ENCODE measurements at places on chromosomes 6 and 20.
A peak's percentile ranks its signal among the peaks of the same experiment; 100 is the strongest.

DNA sequence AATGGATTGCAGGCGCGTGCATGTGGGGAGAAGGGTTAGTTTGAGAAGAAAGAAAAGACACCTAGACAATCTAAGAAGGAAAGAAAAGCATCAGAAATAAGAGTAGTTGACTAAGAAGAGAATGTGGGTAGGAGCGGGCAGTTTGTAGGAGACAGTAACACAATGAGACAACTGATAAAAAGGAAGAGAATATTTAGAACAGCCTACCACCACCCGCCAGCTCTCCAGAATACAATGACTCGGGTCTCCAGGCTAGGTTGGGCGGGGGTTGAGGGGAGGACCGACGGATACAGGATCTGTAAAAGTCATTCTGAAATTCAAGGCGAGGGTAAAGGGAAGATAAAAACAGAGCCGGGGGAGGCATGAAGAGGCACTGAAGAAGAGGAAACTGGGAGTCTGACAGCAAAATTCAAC is 712 bp downstream of the ABHD16A start:
- DNase-seq: no peak

- no peak for DNase-seq
Measured at GRCh38 chr6:134324766-134325165, 6.9 kb upstream of the SGK1 start.

GRCh38 chr20:57612436-57612835 is 7.8 kb downstream of the ZBP1 start:
- no peak for DNase-seq

DNA sequence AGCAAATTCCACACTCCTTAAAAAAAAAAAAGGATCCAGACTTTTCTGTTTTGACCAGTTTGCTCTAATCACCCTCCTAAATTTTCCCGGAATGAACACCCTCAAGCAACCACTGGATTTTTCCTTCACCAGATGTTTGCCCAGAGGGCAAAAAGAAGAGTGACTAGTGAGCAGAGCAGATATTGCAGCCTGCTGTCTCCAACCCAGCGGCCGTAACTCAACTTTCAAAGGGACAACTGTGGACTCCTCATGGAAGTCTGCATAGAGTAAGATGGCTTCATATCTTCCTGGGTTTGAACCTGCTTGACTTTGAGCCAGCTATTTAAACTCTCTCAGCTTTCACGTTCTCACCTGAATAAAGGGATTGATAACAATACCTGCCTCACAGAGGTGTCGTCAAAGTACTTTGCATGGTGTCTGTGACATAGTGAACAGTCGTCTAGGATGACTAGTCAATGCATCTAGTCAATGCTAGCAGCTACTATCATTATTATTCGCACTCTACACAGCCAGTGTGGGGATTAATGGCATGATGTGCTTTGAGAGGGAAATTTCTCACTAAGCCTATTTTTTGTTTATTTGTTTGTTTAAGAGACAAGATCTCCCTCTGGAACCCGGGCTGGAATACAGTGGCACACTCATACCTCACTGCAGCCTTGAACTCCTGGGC is 92.2 kb upstream of the HIVEP1 start:
- DNase-seq: no peak

DNA sequence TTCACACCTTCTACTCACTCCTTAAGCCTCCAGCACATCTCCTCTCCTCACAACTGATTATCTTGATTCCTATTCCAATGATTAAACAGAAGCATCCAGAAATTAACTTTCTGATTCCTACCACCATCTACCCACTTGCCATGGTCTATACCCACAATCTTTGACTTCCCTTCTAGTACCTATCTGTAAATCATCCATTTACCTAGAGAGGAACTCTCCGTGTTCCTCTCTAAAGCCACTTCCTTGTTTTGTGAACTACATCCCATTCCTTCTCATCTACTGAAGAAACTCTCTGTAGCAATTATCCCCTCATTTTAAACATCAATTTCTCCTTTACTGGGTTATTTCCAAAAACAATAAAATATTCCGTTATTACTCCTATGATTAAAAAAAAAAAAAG is 167.3 kb downstream of the ARHGAP18 start:
- DNase-seq: no peak

- DNase-seq: no peak
Measured at GRCh38 chr6:117327149-117328004, 62.0 kb downstream of the VGLL2 start.

GRCh38 chr20:53231061-53231460 is 258.9 kb downstream of the TSHZ2 start:
- no peak for DNase-seq

DNA sequence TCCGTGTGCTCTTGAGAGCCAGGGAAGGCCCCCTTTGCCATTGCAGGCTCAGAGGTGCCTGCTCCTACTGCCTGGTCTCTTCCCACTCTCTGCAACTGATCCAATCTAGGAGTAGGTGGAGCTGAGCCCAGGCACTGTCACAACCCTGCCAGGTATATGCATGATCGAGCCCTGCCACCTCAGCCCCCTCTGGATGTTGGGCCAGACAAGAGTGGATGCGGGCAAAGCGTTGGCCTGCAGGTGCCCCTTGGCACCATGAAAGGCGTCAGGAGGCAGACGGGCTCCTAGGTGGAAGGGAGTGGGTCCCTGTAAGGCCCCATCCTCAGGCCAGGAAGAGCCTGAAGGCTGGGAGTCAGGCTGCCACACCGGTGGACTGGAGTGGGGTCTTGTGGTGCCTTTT is 5.9 kb upstream of the OR14J1 start:
- DNase-seq: no peak

GRCh38 chr6:157453978-157454377 is 73.0 kb downstream of the ZDHHC14 start:
- no peak for DNase-seq

DNA sequence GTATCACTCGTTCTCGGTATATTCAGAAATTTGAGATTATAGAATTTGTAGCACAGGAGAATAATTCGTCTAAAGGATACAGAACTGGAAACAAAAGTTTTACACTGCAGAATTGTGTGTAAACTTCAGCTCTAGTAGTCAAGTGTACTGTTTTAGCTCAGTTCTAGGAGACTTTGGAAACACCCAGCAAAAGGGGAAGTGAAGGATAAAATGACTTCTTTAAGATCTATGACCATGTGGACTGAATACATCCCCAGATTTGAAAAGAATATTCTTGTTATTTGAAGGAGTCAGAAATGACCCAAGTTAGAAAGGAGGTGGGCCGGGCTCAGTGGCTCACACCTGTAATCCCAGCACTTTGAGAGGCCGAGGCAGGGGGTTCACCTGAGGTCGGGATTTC is 174.0 kb upstream of the FOXQ1 start:
- DNase-seq: no peak

DNA sequence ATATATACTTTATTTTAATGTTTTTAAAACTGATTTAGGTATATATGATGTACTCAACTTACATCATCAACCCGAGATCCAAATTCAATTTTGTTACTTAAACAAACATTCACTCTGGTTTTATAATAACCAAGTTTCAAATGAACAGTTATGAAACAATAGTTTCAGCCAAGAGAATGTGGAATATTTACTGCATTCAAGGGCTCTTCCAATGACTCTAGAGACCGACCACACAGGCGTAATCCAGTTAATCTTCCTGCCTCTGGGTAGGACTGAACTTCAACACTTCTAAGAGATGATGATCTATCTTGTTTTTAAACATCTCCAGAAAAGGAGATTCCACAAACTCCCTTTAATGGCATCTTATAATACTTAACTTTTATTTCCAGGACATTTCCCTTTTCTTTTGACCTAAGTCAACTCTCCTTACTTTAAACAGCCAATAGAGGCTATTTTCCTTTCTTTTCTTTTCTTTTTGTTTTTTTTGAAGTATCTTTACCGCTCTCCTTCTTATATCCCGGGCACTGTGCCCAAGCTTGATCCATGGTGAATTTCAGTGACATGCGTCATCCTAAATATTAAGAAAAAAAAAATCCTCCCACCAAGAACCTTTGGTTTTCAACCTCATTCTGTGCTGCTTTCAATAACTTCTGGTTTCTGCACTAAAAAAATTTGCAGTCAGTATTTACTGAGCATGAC is 110.1 kb downstream of the KIF13A start:
- DNase-seq: peak; percentile 89

DNA sequence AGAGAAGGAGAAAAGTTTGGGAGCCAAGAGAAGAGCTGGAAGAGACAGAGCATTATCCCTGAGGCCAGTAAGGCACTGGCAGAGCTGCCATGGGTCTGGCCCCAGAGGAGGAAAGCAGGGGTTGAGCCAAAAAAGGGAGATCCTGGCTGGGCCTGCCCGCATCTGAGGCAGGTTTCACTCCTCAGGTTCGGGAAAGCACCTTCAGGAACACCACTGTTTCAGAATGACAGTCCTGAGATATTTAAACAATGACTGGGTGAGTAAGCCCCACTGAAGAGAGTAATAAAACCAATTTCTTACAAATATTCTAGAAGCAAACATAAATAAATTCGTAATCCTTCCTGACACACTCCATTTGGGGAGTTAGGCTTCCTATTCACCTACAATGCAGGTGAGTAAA is 152.2 kb downstream of the BACH2 start:
- peak; percentile 74 for DNase-seq

- DNase-seq: no peak
Measured at GRCh38 chr6:43817192-43817591, 47.2 kb downstream of the VEGFA start.

DNA sequence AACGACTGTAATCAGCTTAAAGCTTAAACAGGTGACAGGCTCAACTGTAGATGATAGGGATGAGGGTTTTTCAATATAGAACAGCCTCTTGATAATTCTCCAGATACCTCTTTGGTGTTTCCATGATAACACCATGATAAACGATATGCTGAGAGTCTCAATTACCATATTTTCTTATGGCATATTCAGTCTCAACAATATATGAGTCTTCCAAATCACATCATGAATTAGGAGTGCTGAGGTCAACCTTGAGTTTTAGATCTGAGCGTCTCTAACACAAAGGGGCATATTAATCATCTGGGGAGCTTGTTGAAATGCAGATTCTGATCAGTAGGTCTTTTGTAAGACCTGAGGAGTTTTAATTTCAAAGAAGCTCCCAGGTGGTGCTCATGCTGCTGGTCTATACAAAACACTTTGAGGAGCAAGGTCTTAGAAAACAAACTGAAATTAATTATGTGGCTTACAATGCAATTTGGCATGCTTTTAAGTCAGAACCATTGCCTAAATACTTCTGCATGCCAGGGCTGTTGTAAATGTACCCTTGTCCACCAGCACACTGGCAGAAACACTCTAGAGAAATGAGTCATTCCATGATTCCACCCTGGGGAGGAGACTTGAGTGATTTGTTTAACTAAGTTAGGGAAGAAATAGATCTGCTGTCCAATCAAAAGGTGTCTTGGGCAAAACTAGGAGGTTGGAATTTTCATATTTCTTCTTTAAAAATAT is 49.6 kb downstream of the PTCHD4 start:
- no peak for DNase-seq

All from foreskin keratinocyte (primary cell).